NCI-H69 (cell line): ENCODE measurements at places on chromosomes 3 and 15.
A peak's percentile ranks its signal among the peaks of the same experiment; 100 is the strongest.

GRCh38 chr15:75620058-75620820 lies 5.3 kb downstream of the SNUPN start:
- no peak for DNase-seq

DNA sequence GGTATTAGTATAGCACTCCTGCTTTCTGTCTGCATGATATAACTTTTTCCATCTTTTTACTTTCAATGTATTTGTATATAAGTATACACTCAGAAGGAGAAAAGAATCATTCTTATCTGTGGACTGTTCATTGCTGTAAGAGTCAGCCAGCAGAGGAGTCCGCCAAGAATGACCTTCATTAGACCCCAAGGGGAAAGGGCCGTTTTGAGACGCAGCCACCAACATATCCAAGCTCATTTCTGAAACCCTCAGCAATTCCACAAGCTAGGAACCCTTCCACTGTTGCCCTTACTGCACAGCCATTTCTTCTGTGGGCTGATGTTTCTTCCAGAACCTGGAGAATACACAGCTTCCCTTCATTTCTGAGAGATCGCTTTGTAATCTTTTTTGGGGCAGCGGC lies 301.8 kb downstream of the ADAMTS17 start:
- DNase-seq, result no peak

GRCh38 chr3:45537616-45537969 lies 57.0 kb upstream of the LIMD1 start:
- no peak for DNase-seq

DNA sequence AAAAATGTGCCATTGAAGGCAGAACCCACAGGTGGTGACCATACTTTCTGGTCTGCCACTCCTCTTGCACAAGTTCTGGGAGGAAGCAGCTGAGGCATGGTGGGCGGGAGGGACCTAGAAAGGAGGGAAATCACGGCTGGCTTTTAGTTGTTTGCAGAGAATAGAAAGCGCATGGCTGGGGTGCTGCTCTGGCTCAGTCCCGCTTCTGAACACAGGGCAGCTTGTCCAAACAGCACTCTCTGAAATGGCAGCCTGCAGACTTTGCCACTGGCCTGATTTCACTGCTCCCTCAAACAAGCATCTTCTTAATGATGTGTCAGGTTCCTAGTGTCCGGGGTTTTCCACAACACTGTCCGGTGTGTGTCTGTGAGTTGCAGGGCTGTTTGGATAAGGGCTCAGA lies 76.7 kb downstream of the AAGAB start:
- DNase-seq, result peak; percentile 36

DNA sequence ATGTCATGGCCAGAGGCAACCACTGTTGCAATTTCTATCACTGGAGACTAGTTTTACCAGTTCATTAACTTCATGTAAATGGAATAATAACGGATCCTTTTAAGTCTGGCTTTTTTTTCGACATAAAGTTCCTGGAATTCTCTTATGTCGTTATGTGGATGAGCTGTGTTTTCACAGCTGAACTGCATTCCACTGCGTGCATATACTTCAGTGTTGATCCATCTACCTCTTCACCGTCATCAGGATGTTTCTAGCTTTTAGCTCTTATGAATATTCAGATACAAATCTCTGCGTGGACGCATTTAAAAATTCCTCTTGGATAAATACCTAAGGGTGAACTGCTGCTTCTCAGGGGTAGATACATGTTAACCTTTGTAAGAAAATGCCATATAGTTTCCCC lies 15.6 kb upstream of the CYFIP1 start:
- no peak for DNase-seq

DNA sequence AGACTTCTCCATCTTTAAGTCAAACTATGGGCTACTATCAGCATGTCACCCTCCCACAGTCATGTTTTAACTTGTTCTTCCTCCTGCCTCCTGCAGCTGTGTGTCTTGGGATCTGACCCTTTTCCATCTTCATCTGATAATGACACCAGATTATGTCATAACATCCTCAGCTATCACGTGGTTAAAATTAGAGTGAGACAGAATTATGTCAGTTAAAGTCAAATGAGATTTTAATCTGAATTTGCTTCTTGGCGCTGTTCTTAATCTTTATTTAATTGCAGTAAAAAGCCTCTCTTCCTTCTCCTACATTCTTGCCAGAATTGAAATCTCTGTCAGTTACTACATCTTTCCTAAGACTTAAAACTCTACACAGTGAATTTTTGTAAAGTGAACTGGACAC lies 107.2 kb downstream of the ARPP21 start:
- no peak for DNase-seq

- peak; percentile 77 for DNase-seq
These were observed 60.4 kb downstream of the SMAD3 start for GRCh38 chr15:67125589-67126502.

DNA sequence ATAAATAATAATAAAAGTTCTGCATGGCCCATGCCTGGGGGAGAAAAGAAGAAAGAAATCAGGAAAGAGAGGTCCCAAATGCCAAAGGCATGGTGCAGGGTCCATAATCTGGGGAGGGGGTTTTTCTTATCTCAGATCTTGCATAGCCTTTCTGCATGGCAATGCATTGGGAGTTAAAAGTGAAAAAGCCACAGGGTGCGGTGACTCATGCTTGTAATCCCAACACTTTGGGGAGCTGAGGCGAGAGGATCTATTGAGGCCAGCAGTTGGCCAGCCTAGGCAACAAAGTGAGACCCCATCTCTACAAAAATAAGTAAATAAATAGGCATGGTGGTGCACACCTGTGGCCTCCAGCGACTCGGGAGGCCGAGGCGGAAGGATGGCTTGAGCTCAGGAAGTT lies 76.8 kb upstream of the GATA2 start:
- DNase-seq, result no peak

DNA sequence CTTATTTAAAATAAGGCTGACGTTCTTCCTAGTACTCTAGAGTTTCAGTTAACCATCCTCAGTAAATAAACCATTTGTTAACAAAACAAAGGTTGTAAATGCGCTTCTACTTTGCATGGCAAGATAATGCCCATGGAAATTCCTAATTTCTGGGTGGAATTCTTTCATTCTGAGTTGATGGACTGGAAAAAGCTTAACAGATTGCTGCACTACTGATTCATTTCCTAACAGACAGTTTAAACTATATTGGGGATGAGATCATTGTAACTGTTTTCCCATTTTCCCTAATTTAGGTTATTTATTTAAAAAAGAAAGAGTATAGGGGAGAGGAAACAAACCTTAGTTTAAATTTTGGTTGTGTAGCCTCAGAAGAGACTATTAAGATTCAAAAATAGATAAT lies 342.2 kb downstream of the NLGN1 start:
- peak; percentile 89 for DNase-seq

DNA sequence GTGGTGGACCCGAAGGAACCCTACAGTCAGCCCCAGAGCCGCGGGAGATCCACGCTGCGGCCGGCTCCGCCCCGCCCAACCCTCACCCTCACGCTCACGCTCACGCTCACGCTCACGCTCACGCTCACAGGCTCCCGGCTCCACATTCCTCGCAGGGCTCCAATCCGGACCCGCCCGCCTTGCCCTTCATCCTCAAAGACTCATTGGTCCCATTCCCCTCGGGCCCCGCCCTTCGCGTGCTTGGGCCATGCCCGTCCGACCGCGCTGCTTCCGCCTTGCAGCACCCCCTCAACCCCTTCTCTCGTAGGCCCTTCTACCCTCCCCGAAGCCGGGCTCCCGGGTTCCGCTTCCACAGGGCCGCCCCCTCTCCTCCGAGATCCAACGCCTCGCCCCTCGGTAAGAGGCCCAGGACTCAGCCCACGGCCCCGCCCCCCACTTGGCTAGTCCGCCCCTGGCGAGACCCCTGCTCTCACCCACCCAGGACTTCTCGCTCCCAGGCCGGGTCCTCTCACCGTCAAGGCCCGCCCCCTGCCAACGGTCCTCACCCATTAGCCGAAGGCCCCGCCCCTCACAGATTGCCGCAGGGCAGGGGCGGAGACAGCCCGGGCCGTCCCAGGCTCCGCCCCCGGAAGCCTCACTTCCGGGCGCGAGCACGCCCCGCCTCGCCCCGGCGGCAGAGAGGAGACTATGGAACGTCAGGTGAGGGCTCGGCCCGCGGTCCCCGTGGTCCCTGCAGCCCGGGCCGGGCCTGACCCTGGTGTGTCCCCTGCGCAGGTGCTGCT lies at the start of gene APEH:
Gene APEH, plus strand, starts transcription at position 637 of the 782 bp plus-strand sequence. Its CDS starts 51 bp downstream, at position 688.
- DNase-seq, result no peak

- DNase-seq, result peak; percentile 74
These were observed 24.2 kb upstream of the C15orf39 start for GRCh38 chr15:75177360-75178071.

- DNase-seq, result no peak
These were observed 1.3 kb upstream of the AP3B2 start for GRCh38 chr15:82710926-82711490.

DNA sequence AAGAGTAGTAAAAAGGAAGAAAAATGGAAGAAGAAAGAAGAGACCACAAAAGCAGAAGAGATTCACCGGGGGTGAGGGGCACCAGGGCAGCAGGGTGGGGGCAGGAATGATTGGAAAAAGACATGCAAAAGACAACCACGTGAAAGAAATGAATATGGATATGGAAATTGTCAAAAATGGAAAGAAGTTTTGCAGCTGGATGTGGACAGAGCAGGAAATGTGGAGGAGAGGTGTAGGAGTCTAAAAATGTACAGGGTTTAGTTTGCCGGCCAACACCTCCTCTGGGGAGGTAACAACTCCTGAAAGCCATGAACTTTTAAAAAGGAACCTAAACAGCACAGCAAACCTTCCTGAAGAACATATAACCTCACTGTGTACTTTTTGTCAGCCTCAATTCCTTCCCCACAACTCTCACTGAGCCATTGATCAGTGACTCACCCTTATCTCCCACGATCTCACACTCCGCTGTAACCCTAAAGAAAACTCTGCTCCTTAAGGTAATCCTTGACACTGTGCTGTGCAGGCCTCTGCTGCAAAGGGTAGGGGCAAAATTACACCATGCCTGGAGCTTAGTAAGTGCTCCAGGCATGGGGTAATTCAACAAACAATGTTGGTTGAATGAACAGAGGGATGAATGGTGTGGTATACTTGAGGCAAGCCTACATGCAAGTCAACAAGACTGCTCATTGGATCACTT lies 100.2 kb upstream of the BOC start:
- no peak for DNase-seq

DNA sequence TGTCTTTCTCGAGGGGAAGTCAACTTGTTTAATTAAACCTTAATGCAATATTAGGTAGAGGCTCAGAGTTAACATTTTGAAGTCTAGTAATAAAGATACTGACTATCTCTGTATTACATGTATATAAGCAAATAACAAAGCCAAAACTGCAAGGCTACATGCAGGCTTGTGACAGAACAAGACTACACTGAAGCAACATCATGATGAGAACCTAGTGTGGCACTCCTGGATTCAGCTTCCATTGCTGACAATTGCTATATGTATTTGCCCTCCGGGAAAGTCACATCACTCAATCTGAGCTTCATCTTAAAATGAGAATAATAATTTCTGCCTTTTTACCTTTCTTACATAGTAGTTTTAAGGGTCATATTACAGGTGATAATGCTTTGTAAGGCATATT lies 15.6 kb upstream of the IL1RAP start:
- DNase-seq, result no peak

- DNase-seq, result no peak
These were observed 6.4 kb downstream of the PDE8A start for GRCh38 chr15:84987949-84988624.
